ENCODE measurements at places on chromosomes 2 and 18. TPM values are rescaled to one million over a fixed set of nuclear protein-coding genes. Genes with fewer than 3 reads are reported as not detected.

DNA sequence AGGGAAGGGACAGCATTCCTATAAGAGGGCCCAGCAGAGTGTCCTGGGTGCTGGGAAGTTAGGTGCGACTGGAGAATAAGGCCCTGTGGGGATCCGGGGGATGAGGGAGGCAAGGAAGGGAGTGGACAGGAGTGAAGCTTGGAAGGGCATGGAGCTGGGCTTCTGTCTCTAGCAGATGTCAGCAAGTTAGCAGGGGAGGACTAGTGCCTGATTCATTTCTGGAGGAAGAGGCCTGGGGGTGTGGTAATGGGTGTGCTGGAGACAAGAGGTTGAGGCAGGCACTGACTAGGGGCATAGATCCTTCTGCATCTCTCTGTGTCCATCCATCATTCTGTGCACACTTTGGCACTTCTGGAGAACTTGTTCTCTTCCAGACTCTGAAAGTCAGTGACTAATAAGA is 134.7 kb downstream of the ACOXL start:
- DNase-seq: no peak

GRCh38 chr2:119836455-119837142 is 76.9 kb downstream of the PTPN4 start:
- no peak for DNase-seq

GRCh38 chr18:63889626-63890025 is 2.1 kb downstream of the SERPINB2 start:
- no peak for DNase-seq

- DNase-seq: peak; percentile 79
Measured at GRCh38 chr2:45651415-45652089, at the start of gene PRKCE. PRKCE (plus strand) TSS chr2:45651675.

XIRP2 gene
- not detected for total RNA-seq

- DNase-seq: no peak
Measured at GRCh38 chr2:128362889-128363228, 44.2 kb upstream of the HS6ST1 start.

- no peak for DNase-seq
Measured at GRCh38 chr2:232382331-232383225, 4.0 kb downstream of the ALPP start.

Measured in left colon (tissue), 2 donors.